ENCODE measurements at places on chromosomes 6 and 20.
A peak's percentile ranks its signal among the peaks of the same experiment; 100 is the strongest.

GRCh38 chr20:2312876-2313275, 17.1 kb downstream of the TGM3 start:
- no peak for DNase-seq

DNA sequence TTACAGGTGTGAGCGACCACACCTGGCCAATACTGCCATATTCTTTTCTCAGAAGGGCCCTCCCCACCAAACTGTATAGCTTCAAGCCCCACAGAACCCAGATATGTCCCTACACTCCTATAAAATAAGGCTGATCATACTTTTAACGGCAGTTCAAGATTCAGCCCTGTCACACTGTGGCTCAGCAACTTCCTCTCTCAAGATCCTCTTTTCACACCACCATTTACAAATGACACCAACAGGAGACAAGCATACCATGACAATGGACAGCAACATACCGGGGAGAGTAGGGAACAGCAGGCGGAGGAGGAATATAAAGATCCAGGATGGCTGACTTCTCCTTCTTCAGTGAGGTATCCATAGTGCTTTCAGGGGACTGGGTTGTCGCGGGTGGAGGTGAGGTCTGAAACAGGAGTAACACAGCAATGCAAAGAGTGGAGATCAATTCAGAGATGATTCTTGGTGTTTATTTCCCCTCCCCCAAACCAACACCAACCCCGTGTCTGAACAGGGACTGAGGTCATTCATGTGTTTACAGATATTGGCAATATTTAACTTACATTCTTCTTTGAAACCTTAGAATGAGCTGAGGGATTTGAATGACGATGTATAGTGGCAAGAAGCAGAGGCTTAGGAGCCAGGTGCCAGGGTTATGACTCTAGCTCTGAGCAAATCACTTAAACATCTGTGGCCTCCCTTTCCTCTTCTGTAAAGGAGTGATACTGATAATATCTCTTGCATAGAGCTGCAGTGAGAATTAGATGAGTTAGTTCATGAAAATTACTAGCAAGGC, 57.6 kb upstream of the IPCEF1 start:
- peak; percentile 87 for DNase-seq

GRCh38 chr6:36224918-36225461, 28.4 kb downstream of the BRPF3 start:
- DNase-seq = no peak

- no peak for DNase-seq
Measured at GRCh38 chr6:16227048-16227562, 11.3 kb upstream of the GMPR start.

- no peak for DNase-seq
Measured at GRCh38 chr6:28978959-28979561, 26.1 kb downstream of the ZNF311 start.

- no peak for DNase-seq
Measured at GRCh38 chr20:45157962-45158361, 16.7 kb upstream of the PI3 start.

DNA sequence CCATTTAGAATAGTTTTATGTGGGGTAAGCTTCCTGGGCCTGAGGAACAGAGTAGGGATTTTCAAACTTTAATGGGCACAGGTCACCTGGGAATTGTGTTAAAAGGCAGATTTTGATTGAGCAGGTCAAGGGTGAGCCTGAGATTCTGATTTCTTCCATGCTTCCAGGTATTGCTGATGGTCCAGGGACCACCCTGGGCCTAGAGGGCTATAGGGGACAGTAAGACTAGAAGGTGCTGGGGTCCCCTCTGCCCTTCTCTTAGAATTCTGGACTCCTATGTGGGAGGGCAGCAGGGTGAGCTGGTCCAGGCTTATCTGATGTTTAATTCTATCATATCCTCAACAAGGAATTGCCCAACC, 2.6 kb downstream of the DDR1 start:
- DNase-seq = no peak

- DNase-seq = no peak
Measured at GRCh38 chr6:141133836-141134235, 998.9 kb upstream of the GJE1 start.

DNA sequence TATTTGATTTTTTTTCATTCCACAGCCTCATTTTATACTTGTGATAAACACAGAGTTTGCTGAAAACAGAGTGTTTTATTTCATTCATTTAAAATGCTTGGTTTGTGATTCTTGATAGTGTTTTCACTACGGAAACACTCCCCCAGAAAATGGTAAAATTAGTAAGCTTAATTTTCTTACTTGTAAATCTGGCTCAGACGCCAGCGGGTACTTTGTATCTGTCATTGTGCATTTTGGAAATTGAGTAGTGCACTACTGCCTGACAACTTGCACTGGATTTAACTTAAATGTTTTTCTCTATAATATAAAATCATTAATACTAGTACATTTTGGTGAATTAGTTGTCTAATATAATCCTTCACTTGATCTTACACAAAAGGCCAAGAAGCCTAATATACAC, 37.0 kb upstream of the HINT3 start:
- no peak for DNase-seq

- DNase-seq = peak; percentile 56
Measured at GRCh38 chr6:167306401-167306998, 15.4 kb downstream of the UNC93A start.

GRCh38 chr6:130893277-130893676, 66.1 kb downstream of the SMLR1 start:
- DNase-seq = no peak

- peak; percentile 6 for DNase-seq
Measured at GRCh38 chr20:24102749-24103333, 114.3 kb upstream of the GGTLC1 start.

- no peak for DNase-seq
Measured at GRCh38 chr6:144931172-144932035, 646.3 kb downstream of the UTRN start.

DNA sequence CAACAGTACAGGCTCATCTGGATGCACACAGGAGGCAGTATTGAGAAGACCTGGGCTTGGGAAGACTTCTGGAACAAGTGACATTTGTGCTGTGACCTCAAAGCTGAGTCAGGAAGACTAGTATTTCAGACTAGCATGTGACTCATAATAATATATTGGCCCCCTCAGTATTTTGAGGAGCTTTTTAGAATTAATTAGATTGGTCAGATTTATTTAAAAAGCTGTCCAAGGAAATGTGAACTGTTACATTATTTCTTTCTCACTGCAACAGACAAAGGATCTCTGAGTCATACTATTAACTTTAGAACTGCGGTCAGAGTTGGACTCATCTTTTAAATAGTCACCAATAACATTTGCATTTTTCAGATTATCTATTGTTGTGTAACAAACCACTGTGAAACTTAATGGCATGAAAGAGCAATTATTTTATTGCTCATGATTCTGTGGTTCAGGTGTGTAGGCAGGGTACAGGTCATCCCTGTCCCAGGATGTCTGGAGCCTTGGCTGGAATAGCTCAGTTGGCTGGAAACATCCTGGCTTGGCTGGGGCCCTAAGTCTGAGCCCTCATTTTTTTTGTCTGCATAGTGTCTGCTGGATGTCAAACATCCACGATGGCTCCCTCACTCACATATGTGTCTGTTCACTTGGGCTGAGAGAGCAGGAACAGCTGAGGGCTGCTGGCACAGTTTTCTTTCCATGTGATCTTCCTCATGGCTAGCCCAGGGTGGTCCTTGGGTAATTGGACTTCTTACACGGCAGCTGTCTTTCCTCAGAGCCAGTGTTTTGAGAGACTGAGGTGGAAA, 46.9 kb downstream of the MAP3K4 start:
- DNase-seq = peak; percentile 98

DNA sequence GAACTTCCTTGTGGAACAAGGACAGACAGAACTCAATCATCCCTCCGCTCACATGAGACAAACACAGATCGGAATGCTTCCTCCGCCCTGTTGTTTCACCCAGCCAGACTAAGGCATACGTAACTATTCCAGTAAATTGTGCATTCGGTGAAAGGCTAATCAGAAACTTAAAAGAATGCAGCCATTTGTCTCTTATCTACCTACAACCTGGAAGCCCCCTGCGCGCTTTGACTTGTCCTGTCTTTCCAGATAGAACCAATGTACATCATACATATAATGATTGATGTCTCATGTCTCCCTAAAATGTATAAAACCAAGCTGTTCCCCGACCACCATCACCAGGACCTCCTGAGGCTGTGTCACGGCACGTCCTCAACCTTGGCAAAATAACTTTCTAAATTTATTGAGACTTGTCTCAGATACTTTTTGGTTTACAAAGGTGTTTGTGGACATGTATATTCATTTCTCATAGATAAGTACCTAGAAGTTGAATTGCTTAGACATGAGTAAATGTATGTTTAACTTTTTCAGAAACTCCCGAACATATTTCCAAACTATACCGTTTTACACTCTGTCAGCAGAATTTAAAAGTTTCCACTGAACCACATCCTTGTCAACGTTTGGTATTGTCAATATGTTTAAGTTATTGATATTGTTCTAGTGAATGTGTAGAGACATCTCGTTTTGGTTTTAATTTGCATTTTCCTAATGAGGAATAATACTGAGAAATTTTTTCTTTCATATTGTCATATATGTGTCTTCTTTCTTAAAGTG, 197.6 kb upstream of the THBS2 start:
- DNase-seq = no peak

- no peak for DNase-seq
Measured at GRCh38 chr20:56458206-56458821, 10.1 kb upstream of the RTF2 start.

GRCh38 chr6:136751522-136751956, 40.7 kb downstream of the MAP3K5 start:
- no peak for DNase-seq

- DNase-seq = peak; percentile 39
Measured at GRCh38 chr6:148530394-148530953, 187.8 kb downstream of the SASH1 start.

GRCh38 chr6:33695451-33695887, 16.0 kb downstream of the UQCC2 start:
- DNase-seq = no peak

DNA sequence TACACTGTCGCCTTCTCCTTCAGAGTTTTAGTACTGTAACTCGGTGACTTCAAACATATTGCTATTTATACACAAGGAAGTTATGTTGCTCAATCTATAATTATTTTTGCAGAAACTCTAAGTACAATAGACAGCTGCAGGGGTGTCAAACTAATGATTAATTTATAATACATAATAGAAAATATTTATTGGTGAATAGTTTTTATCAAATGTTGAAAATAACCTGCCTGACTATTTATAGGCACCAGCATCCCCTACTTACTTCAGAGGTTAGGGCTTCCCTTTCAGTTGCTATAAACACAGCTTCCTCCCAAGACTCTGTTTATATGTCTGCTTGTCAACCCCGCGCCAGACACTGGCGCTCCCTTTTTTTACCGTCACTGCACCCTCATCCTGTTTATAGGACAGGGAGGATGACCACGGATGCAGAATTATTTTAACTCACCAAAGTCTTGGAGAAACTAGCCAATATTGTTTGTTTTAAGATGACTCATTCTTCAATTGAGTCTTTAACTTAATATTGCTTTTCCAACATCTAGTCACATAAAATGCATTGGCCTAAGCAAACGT, 225.0 kb downstream of the ALDH8A1 start:
- DNase-seq = no peak

DNA sequence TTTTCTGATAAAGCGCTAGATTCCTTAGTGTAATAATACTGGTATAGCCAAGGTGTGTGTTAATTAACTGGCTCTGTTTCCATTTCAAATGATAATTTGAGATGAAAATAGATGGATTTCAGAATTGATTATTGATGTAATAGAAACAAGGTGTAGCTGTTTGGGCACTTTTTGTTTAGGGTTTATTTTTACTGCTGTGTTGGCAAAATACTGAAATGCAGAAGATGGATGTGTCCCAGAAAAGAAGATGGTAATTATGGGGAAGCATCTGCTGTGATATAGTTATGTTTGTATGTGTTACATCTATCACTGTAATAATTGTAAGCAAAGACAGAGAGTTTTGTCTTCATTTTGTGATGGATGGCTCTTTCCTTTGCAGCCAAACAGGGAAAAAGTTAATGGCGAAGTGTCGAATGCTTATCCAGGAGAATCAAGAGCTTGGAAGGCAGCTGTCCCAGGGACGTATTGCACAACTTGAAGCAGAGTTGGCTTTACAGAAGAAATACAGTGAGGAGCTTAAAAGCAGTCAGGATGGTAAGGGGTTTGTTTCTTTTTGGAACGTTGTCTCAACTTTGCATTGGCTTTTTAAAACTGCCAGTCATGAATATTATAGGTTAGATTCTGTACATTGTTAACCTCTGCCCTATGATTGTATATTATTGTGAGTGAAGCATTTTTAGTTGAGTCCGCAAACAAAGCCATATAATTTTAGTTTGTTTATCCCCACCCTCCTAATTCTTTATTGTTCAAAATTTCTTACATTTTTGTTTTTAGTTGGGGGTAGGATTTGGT, 8.6 kb upstream of the ACAT2 start:
- no peak for DNase-seq

- no peak for DNase-seq
Measured at GRCh38 chr6:136779682-136780081, 12.6 kb downstream of the MAP3K5 start.

GRCh38 chr20:37259865-37260264, 1.7 kb downstream of the GHRH start:
- no peak for DNase-seq

GRCh38 chr6:30219244-30219643, 6.0 kb upstream of the TRIM26 start:
- peak; percentile 24 for DNase-seq

GRCh38 chr6:140345935-140346334, 971.5 kb upstream of the CITED2 start:
- no peak for DNase-seq

DNA sequence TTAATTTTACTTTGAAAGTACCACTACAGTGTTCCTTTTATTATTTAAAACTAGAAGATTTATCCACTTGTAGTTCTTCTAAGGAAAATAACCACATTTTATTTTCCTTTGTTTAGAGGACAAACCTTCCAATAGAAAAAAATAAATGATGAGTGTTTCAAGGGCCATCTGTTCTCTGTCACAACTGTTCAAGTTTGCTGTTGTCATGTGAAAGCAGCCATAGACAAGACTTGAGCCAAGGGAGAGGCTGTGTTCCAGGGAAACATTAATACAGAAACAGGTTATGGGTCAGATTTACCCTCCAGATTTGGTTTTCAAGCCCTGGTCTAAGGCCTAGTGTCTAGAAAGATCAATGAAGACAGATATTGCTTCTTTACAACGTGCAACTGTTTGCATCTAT, 463.6 kb downstream of the C6orf118 start:
- DNase-seq = no peak

GRCh38 chr20:50317116-50317515, 126.5 kb downstream of the CEBPB start:
- no peak for DNase-seq

GRCh38 chr20:53898556-53898931, 171.8 kb downstream of the BCAS1 start:
- no peak for DNase-seq

DNA sequence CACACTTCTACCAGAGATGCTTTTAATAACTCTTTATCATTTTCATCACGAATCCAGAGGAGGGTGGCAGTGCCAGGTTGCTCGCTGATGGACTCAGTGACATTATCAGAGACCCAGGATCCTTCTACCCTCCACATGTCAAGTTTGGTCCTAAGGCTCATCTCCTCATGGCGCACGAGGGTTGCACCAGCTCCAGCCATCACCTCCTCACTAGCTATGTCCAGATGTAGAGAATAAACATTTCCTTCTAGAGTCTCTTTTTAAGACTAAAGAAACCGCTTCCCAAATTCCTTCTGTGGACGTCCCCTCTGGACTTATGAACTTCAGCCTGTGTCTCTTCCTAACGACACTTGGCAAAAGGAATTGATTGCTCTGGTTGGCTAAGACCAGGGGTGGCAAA, 178.7 kb downstream of the BMP7 start:
- DNase-seq = no peak

- no peak for DNase-seq
Measured at GRCh38 chr6:13113981-13114593, 214.2 kb downstream of the TBC1D7 start.
